ENCODE measurements at places on chromosomes 16 and 17. TPM values are rescaled to one million over a fixed set of nuclear protein-coding genes. Genes with fewer than 3 reads are reported as not detected.

DNA sequence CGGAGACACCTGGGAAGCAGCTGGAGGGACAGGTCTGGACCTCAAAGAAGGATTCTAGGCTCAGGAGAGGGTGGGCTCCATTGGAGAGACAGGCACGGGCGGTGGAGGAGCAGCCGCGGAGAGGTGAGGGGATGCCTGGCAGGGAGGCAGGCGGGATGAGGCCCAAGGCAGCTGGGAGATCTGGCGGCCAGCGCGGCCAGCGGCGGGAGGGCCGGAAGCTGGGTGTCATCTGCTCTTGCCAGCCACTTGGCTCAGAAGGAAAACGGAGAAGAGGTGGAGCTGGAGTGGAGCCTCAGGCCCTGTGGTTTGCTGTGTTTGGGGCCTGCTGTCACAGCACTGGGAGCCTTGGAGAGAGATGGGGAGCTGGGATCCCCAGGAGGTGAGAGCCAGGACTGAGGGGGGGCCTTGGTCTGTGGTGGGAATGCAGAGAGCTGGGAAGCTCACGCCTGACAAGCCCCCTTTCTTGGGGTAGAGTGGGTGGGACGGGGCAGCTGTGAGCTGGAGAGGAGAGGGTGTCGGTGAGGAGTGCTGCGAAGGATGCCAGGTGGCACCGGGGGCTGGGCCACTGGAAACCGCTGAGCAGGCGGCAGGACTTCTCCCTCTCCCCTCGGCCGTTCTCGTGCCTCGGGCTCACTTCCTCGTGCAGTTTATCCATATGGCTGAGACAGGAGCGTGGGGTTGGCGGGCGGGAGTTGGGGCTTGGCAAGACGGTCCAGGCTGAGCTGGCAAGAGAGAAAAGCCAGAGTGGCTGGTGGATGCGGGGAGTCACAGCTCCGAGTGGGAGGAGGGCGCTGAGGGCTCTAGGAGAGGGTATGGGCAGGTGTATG lies 8.0 kb downstream of the TBC1D24 start:
- H3K4me3 ChIP-seq: no peak overlapping the region
- DNase-seq: peak; percentile 58
- H3K27ac ChIP-seq: no peak overlapping the region

DNA sequence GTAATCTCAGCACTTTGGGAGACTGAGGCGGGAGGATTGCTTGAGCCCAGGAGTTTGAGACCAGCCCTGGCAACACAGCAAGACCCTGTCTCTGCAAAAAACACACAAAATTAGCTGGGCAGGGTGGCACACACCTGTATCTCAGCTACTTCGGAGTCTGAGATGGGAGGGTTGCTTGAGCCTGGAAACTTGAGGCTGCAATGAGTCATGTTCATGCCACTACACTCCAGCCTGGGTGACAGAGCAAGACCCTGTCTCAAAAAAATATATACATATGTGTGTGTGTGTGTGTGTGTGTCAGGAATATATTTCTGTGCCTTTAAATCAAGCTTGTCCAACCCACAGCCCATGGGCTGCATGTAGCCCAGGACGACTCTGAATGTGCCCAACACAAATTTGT lies 55.2 kb downstream of the CRISPLD2 start:
- no peaks in the 10 kb centered on the region for H3K27me3 ChIP-seq
- H3K36me3 ChIP-seq: peaks cover 18% of the 10 kb centered on the region
- no peak overlapping the region for H3K27ac ChIP-seq

GRCh38 chr16:59342669-59343068 lies 608.6 kb upstream of the GOT2 start:
- no peaks in the 10 kb centered on the region for H3K36me3 ChIP-seq
- H3K4me1 ChIP-seq: no peaks in the 10 kb centered on the region
- H3K27ac ChIP-seq: no peak overlapping the region
- no peak for DNase-seq

- peak; percentile 31 for DNase-seq
- H3K36me3 ChIP-seq: no peaks in the 10 kb centered on the region
- no peak overlapping the region for H3K27ac ChIP-seq
These were observed 161.1 kb upstream of the CACNG5 start for GRCh38 chr17:66673668-66674276.

DNA sequence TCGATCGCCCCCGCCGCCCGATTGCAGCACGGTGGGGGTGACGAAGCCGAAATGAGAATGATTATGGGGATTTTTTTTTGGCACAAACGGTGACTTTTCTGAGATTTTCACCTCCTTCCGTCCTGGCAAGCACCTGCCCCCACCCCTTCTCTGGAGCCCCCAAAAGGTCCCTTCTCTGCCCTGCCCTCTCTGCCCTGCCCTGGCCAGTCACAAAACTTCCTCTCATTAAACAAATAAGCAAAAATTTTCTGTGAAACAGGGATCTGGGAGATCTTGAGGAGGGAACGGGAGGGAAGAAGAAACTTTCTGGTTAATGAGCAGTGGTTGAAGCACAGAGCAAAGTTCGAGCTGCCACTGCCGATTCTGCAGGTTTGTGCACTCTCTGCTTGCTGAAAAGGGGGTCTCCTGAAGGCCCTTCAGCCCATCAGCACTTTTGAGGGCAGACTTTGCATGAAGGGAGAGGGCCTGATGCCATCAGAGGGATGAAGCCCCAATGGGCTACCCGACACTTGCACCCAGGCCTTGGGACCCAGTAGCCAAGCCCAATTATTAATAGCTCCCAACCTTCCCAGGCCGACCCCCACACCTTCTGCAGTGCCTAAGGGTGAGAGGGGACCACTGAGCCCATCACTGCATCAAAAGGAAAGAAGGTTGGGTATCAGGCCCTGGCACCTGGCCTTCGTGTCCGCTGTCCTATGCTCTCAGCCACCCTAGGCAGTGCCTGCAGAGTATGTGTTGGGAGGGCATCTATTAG lies 1.0 kb upstream of the HOXB8 start:
- H3K4me1 ChIP-seq: peaks cover 16% of the 10 kb centered on the region
- H3K27me3 ChIP-seq: peaks cover 100% of the 10 kb centered on the region
- no peak overlapping the region for H3K27ac ChIP-seq
- no peaks in the 10 kb centered on the region for H3K36me3 ChIP-seq

GRCh38 chr17:50037321-50038107 lies 18.4 kb upstream of the ITGA3 start:
- no peak overlapping the region for H3K27ac ChIP-seq
- no peaks in the 10 kb centered on the region for H3K36me3 ChIP-seq
- H3K4me1 ChIP-seq: no peaks in the 10 kb centered on the region
- DNase-seq: peak; percentile 40
- no peak overlapping the region for H3K4me3 ChIP-seq
- H3K27me3 ChIP-seq: no peaks in the 10 kb centered on the region

DNA sequence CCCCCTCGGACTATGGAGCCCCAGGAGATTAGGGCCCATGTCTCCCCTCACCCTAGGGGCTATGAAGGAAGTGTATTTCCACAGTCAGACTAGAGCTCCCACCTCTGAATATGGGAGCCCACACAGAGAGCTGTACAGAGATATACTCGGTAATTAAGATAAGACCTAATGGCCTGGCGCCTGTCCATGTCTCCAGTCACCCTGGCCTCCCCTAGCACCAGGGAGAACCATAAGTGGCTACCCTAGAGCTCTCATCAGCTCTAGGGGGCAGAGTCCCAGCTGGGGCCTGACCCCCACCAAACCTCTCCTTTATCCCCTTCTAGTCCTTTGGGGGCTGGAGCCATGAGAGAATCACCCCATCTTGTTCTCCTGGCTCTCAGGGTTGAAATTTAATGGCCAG lies 2.4 kb downstream of the TMEM101 start:
- H3K4me3 ChIP-seq: no peak overlapping the region
- no peaks in the 10 kb centered on the region for H3K27me3 ChIP-seq
- H3K36me3 ChIP-seq: no peaks in the 10 kb centered on the region

GRCh38 chr17:37488009-37488604 lies 1.6 kb upstream of the DUSP14 start:
- no peak for DNase-seq
- peak overlapping the region; percentile 92 for H3K4me3 ChIP-seq
- H3K27me3 ChIP-seq: no peaks in the 10 kb centered on the region

- no peak overlapping the region for H3K27ac ChIP-seq
- peak; percentile 20 for DNase-seq
- H3K36me3 ChIP-seq: no peaks in the 10 kb centered on the region
- no peak overlapping the region for H3K4me3 ChIP-seq
- peaks cover 10% of the 10 kb centered on the region for H3K27me3 ChIP-seq
These were observed 12.2 kb upstream of the CBFA2T3 start for GRCh38 chr16:88988980-88989811.

GRCh38 chr17:42891539-42892152 lies 9.0 kb upstream of the G6PC1 start:
- H3K27me3 ChIP-seq: no peaks in the 10 kb centered on the region
- H3K4me1 ChIP-seq: peaks cover 43% of the 10 kb centered on the region
- peak overlapping the region; percentile 83 for H3K27ac ChIP-seq

- no peak for DNase-seq
- no peak overlapping the region for H3K4me3 ChIP-seq
- H3K27me3 ChIP-seq: no peaks in the 10 kb centered on the region
- no peak overlapping the region for H3K27ac ChIP-seq
- no peaks in the 10 kb centered on the region for H3K36me3 ChIP-seq
These were observed 474.8 kb downstream of the SHISA9 start for GRCh38 chr16:13376174-13376573.

DNA sequence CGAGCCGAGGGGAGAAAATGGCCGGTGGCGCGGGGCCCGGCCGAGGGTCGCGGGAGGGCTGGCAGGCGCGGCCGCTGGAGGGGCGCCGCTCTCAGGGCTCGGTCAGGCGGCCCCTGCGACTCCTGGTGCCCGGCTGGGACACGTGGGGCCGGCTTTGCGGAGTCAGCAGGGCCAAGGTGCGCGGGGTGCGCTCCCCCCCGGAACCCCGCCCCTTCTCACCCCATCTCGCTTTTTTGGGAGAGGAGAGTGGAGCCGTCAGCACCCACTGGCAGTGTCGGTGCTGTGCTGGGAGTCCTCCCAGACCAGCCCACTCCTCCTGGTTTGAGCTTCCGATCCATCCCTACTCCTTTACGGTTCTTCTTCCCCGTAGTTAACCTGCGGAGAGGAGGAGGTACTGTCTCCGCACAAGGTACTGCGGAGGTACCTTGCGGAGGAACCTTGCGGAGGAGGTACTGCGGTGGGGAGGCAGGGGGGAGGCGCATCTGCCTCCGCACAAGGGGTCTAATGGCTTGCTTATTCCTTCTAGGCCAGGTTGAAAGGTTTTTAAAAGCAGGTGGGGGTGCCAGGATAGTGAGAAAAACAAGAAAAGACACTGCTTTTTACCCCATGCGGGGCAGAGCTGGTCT lies 19.1 kb upstream of the CBX8 start:
- no peak overlapping the region for H3K27ac ChIP-seq
- H3K4me1 ChIP-seq: peaks cover 41% of the 10 kb centered on the region
- peaks cover 70% of the 10 kb centered on the region for H3K27me3 ChIP-seq
- no peak for DNase-seq
- no peak overlapping the region for H3K4me3 ChIP-seq

GRCh38 chr16:1053121-1053521 lies 19.4 kb upstream of the SSTR5 start:
- no peak overlapping the region for H3K4me3 ChIP-seq
- H3K36me3 ChIP-seq: no peaks in the 10 kb centered on the region
- H3K4me1 ChIP-seq: peaks cover 7% of the 10 kb centered on the region
- H3K27ac ChIP-seq: no peak overlapping the region
- peaks cover 52% of the 10 kb centered on the region for H3K27me3 ChIP-seq
- no peak for DNase-seq

GRCh38 chr17:63826468-63827001 lies 696 bp upstream of the PSMC5 start:
- DNase-seq: no peak

GRCh38 chr17:33234930-33235685 lies 58.0 kb downstream of the ASIC2 start:
- peak; percentile 27 for DNase-seq
- H3K4me3 ChIP-seq: no peak overlapping the region
- H3K27me3 ChIP-seq: no peaks in the 10 kb centered on the region
- H3K36me3 ChIP-seq: no peaks in the 10 kb centered on the region
- H3K27ac ChIP-seq: no peak overlapping the region
- H3K4me1 ChIP-seq: no peaks in the 10 kb centered on the region

- peaks cover 11% of the 10 kb centered on the region for H3K4me1 ChIP-seq
- no peaks in the 10 kb centered on the region for H3K27me3 ChIP-seq
- H3K36me3 ChIP-seq: peaks cover 77% of the 10 kb centered on the region
These were observed 124.7 kb upstream of the PLCG2 start for GRCh38 chr16:81654346-81654745.

DNA sequence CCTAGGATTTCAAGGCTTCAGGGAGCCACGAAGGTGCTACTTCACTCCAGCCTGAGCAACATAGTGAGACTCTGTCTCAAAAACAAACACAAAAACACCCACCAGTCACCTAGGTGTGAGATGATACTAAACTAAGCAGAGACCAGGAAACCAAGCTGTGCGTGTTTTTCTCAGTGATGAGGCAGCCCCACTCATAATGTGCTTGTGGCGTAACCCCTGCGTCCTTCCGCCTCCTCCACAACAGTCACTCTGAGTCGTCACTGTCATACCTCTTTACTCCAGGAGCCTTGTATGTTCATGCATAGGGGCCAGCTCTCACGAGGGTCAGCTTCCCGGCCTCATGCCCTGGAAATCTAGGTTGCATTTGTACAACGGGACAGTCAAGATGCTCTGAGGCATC lies 31.1 kb upstream of the SLC47A1 start:
- H3K27me3 ChIP-seq: no peaks in the 10 kb centered on the region
- no peaks in the 10 kb centered on the region for H3K36me3 ChIP-seq
- DNase-seq: no peak

DNA sequence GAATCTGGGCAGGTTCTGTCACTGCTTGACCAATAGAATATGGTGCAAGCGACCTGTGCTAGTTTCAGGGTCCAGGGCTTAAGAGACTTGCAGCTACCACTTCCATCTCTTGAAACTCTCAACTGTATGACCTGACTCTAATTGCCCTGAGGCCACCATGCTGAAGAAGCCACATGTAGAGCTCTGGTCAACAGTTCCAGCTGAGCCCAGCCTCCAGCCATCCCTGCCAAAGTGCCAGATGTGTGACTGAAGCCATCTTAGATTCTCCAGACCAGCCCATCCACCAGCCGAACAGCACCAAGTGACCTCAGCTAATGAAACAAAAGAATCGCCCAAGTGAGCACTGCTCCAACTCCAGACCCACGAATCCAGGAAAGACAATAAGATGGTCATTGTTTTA lies 3.4 kb upstream of the MT2A start:
- no peaks in the 10 kb centered on the region for H3K27me3 ChIP-seq
- H3K36me3 ChIP-seq: no peaks in the 10 kb centered on the region
- peaks cover 38% of the 10 kb centered on the region for H3K4me1 ChIP-seq
- DNase-seq: no peak

- no peak for DNase-seq
- H3K4me3 ChIP-seq: no peak overlapping the region
- no peaks in the 10 kb centered on the region for H3K36me3 ChIP-seq
- no peak overlapping the region for H3K27ac ChIP-seq
- H3K27me3 ChIP-seq: no peaks in the 10 kb centered on the region
These were observed 171.6 kb upstream of the TNRC6C start for GRCh38 chr17:77786740-77787505.

DNA sequence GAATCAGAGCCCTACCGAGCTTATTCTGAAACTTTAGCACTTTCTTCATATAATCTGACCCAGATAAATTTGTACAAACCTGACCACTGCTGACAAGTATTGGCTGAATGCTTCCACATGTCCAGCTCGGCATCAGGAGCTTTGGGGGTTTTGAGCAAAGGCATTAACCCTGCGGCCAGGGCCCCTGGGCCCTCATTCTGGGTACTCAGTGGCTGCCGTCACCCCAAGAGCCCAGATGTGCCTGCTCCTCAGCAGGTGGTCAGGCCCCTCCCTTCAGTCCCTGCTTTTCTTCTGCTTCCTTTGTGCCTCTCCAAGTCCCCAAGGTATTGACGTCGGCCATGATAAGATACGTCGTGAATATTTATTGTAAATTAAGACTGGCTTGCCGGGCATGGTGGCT lies 47.3 kb upstream of the CHMP6 start:
- no peaks in the 10 kb centered on the region for H3K27me3 ChIP-seq
- peaks cover 39% of the 10 kb centered on the region for H3K36me3 ChIP-seq
- peaks cover 15% of the 10 kb centered on the region for H3K4me1 ChIP-seq

The ZPBP2 gene
- total RNA-seq: not detected

The MCRIP1 gene
- total RNA-seq: 98.3 TPM

The MYO18A gene
- total RNA-seq: 340 TPM

The CDH8 gene
- 1.1 TPM for total RNA-seq

The DNAH17 gene
- not detected for total RNA-seq

Measured in heart left ventricle (tissue), 16 donors.